Esophagus mucosa (tissue), 1 donor: ENCODE measurements at places on chromosomes 7 and 10. TPM values are rescaled to one million over a fixed set of nuclear protein-coding genes. Genes with fewer than 3 reads are reported as not detected.

The INHBA gene
- total RNA-seq = 0.84 TPM

DNA sequence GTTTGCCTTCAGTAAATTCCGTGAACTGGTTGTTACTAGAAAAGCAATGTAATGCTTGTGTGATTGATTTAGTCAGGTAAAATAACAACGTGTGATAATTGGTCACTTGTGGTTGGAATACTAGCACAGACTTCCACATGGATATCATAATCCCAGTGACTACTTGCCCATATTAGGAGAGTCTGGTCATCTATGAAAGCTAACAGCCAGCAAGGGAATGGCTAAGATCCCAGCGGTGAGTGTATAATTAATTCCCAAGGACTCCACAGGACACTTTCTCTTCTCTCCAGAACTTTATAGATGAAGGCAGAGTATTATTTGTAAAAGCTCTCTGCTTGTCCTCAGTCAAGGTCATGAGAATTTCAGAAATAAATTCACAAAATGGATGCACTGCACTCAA lies 662.6 kb upstream of the TEX47 start:
- ATAC-seq = no peak

DNA sequence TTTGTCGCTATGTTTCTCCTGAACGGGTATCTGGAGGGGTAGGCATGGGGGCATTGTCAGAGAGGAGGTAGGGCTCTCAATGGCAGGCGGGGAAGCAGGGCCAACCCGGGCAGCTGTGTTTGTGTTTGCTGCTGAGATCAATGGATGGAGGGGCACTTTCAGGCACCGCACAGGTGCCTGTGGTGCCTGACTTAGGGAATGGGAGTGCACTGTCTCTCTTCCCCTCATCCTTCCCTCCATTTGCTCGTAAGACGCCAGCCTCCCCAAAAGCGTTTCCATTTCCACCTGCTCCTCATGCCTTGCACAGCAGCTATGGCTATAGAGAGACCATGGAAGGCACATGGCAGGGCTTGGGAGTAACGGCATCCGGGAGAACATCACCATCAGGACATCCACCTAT lies 615.9 kb upstream of the FOXK1 start:
- no peak for ATAC-seq

The DKK1 gene
- total RNA-seq = 1.6 TPM

GRCh38 chr10:11993834-11994468 lies 48.7 kb downstream of the UPF2 start:
- no peak for ATAC-seq

The DNAJB6 gene
- 145 TPM for total RNA-seq

- ATAC-seq = no peak
These were observed 194.4 kb upstream of the IMMP2L start for GRCh38 chr7:111756687-111757178.

DNA sequence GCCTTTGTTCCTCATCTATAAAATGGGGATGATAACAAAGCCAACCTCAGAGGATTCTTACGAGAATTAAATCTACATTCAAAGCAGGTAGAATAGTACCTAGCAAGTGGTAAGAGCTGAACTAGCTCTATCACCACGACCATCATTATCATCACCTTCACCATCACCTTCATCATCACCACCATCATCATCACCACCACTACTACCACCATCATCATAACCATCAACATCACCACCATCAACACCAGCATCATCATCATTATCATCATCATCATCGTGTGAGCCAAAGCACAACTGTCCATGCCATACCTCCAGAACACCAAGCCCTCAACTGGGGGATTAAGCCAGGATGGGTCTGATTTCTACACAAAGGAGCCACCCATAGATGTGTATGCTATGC lies 206.8 kb downstream of the GRID1 start:
- ATAC-seq = no peak

The OR13A1 gene
- total RNA-seq = 0.32 TPM

DNA sequence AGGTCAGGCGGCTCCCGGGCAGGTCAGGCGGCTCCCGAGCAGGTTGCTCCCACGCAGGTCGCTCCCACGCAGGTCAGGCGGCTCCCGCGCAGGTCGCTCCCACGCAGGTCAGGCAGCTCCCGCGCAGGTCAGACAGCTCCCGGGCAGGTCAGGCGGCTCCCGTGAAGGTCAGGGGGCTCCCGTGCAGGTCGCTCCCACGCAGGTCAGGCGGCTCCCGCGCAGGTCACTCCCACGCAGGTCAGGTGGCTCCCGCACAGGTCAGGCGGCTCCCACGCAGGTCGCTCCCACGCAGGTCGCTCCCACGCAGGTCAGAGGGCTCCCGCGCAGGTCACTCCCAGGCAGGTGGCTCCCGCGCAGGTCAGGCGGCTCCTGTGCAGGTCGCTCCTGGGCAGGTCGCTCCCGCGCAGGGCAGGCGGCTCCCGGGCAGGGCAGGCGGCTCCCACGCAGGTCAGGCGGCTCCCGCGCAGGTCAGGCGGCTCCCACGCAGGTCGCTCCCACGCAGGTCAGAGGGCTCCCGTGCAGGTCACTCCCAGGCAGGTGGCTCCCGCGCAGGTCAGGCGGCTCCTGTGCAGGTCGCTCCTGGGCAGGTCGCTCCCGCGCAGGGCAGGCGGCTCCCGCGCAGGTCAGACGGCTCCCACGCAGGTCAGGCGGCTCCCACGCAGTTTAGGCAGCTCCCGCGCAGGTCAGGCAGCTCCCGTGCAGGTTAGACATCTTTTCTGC lies 30.7 kb downstream of the PTPRN2 start:
- ATAC-seq = peak; percentile 17

The CNNM1 gene
- 0.36 TPM for total RNA-seq

- ATAC-seq = no peak
These were observed 56.1 kb downstream of the MGMT start for GRCh38 chr10:129523031-129523722.

DNA sequence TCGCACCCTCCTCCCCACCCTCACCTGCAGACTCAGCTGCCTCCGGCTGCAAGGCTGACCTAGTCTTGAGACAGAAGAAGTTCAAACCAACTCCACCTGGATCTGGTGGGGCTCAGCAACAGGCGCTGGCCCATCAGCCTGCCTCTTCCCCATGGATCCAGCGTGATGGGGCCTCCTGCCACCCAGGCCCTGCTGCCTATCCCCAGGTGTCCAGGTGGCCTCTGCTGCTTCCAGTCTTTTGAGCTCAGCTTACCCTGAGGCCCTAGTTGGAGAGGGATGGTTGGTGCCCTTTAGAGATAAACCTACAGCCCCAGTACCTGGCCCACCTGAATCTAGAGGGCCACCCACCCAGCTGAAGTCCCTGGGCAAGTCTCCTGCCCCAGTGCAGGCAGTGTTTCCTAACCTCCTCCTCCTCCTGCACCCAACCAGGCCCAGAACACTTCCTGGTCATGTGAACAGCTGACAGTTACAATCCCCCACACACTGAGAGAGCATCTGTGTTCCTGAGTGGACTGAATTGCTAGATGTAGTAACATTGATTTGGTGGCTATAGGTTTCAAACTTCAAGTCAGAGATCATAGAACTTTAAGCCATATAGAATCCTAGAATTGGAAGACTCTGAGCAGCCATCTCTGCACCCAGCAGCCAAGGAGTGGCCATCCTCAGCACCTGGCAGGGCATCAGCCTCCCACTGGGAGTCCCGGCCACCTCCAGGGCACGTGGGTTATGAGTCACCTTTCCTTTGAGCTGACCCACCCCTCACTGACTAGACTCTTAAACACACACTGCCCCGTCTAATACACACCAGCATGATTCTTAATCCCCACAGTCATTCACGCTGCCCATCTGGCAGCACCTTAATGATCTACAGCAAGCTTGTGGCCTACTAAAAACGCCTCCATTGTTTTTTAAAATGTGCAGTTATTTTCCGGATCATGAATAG lies 51.9 kb downstream of the ALOX5 start:
- peak; percentile 75 for ATAC-seq

The SORCS3 gene
- total RNA-seq = not detected

- peak; percentile 94 for ATAC-seq
These were observed 17.0 kb downstream of the FAM131B start for GRCh38 chr7:143345428-143345900.

The OR6B1 gene
- not detected for total RNA-seq

DNA sequence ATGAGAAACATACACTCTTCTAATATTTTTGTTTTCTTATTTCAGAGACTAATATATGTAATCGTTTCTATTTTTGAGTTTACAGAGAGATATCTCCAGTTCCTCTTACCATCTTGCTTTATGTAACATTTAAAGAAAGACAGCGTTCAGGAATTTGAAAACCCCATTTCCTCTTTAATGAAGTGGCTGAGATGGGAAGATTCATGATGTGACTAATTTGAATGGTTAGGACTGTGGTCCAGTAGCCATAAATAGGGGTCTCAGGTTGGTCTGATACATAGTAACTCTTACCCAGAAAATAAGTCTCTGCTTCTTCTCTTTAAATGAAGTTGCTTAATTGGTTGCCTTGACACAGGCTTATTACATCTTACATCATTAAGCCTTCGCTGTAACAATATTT lies 6.9 kb downstream of the KMT2E start:
- ATAC-seq = no peak

GRCh38 chr7:108156897-108157605 lies 26.9 kb upstream of the LAMB4 start:
- ATAC-seq = no peak
